ENCODE measurements at places on chromosomes 1 and 21.

DNA sequence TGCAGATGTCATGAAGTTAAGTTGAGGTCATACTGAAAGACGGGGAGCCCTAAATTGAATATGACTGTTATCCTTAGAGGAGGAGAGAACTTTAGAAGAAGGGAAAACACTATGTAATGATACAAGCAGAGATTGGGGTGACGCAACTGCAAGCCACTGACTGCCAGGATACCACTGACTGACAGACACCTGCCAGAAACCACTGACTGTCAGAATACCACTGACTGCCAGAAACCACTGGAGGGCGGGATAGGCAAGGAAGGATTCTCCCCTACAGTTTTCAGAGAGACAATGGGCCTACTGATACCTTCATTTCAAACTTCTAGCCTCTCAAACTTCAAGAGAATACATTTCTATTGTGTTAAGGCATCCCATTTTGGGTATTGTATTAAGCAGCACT is 388.7 kb downstream of the USH2A start:
- no peak for DNase-seq

DNA sequence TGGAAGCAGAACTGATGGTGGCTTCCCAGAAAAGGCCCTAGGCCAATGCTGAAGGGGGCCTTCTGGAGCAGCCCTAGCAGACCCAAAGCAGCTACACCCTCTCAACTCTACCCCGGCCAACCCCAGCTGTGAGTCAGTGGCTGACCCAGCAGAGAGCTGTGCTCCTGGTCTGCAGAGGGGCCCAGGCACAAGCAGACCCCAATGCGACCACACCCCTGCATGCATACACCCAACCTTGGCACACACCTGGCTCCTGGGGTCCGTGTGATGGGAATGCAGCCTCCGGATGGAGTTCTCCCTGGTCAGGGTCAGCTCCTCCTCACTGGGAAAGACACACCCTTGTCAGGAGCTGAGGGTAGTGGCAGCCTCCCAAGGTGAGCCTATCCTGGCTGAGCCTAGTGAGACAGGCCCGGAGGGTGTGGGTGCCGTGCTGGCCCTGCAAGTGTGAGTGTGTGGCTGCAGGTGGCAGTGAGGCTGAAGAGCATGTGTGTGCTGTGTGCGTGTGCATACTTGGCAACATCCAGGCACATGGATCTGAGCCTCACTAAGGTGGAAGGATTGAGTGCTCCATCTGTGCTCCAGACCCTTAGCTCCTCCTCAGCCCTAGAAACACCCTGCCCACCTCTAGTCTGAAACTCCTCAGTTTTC is 3.9 kb upstream of the ARHGAP30 start:
- DNase-seq = no peak

DNA sequence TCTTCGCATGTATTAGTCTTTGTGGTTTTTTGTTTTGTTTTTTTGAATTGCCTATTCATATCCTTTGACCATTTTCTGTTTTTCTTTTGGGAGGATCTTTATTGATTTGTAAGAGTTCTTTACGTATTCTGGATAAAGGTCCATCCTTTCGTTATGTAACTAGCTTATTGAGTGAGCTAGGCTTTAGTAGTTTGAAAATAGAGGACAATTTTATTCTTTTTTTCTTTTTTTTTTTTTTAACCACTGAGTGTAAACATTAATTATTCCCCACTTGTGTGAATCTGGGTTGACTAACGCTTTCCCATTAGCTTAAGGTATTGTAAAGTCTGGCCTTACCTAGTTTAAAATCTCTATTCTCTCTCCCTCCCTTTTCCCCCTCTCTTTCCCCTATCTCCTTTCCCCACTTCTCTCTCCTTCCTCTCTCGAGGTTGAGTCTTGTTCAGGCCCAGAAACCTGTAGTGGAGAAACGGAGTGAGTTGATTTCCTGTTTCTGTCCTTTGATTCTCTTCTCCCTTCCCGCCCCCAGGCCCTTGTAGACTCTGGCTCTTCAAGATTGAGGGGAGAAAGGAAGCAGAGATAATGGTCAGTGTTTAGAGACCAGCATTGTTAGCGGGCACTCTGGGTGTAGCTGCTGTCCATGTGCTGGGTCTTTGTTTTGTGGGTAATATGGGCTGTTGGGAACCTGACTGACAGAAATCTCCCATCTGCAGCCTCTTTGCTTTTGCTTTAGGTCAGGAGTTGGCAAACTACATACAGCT is 1.5 kb downstream of the MORC3 start:
- no peak for DNase-seq

DNA sequence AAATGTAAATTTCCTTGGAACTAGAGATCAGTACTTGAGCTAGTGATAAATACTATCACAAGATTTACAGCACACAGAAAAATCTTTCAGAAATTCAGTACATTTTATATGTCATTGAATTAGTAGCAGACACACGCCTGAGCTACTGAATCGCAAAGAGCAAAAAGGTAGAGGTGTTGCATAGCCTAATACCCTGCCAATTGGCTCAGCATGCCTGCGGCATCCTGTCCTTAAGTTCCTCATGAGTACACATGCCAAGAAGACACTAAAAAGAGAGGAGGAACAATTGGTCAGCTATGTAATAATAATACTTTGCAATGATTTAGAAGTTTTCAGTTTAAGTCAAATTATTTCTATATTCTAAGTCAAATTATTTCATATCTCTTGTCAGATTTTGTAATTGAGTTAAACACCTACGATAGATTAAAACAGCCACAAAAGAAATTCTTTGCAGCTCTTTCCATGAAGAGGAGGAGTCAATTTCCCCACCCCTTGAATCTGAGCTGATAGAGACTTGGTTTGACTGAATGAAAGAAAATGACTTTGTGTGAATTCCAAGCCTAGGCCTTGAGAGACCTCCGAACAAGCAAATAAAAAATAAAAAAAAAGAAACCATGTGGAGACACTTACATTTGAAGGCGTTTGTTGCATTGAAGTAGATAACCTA is 36.2 kb upstream of the PKN2 start:
- no peak for DNase-seq

DNA sequence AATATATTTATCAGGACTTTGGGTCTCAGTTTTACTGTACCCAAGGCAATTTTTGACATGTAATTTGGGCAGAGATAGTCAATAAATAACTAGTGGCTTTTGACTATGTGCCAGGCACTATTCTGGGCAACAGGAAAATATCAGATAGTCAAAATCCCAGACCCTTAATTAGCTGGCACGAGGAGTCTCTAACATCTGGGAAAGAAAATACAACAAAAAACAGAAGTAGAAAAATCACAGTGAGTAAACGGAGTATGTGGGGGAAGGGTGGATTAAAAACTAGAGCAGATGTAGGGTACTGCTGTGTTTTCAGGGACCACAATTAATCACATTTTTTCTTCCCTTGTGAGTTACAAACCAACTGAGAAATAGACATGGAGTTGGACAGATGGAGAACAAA is 217.8 kb downstream of the NCAM2 start:
- DNase-seq = no peak

DNA sequence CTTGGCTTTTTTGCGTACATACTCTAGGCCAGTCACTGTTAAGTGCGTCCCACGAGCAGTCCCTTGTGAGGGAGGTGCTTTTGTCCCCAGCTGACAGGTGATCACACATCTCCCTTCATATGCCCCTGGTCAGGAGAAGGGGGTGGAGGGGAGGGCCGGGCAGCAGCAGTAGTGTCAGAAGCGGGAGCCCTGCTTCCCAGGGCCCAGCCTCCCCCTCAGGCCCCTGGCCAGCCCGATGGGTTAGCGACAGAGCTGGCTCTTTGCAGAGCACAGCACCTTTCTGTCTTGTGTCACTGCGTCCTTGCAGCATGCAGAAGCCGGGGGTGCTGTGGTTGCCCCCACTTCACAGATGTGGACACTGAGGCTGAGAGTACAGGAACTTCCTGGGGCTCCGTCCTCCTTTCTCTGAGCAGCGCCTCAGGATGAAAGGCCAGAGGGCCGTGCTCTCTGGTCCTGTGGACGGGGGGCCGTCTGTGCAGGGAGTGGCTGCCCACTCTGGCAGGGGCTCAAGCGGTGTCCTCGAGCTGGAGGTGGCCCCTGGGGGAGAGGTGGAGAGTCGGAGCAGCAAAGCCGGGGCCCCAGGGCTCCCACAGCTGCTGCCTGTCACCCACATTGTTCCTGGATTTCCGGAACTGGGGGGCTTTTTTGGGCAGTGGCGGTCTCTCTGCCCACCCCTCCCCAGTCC is 5.9 kb downstream of the TMEM201 start:
- no peak for DNase-seq

DNA sequence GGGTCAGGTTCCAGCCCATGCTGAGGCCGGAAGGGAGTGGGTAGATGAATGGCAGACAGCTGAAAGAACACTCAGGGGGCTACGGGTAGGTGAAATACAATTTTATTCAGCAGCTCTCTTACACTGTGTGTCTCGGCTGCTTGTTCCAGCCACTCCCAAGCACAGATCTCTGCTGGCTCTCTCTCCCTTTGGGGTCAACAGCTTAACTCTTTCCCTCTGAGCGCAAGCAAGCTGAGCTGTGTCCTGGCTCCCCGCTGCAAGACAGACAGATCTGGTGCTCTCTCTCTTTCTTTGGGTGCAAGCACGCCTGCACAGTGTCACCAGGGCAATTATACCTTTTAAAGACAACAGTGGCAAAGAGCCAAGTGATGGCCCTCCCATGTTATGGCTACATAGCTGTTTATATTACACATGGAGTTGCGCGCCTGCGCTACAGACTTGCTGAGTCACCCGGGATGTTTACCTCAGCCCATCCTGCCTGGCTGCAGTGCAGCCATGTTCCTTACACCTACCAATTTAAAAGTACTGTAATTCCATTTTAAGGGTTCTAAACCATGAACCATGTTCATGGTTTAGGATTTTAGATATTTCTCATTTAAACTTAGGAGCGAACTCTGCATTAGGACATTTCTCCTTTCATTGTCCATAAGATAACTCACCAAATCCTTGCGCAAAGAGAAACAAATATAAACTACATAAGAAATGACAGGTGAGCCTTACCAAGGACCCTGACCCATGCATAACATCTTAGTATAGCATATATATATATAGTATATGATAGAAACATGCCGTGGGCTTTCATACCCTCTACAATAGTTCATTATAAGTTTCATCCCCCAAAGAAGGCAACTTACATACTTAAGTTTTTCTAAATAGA is 396.5 kb downstream of the SMYD3 start:
- peak; percentile 15 for DNase-seq

- no peak for DNase-seq
These were observed 13.5 kb downstream of the E2F2 start for GRCh38 chr1:23517581-23517980.

DNA sequence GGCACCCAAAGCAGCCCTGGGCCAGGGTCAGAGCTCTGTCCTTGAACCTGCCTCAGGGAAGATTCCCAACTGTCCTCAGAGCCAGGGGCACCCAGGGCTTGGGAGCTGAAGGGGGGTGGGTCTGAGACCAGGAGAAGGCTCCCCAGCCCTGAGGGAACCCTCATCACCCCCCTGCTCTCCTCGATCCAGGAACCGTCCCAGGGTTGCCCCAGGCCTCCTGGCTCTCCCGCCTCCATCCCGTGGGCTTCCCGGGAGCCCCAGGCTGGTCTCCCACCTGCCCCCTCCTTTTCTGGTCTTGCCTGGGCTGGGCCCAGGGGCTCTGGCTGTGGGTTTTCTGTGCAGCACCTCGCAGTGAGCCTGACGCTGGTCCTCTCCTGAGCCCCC is 6.7 kb upstream of the SAMD11 start:
- no peak for DNase-seq

DNA sequence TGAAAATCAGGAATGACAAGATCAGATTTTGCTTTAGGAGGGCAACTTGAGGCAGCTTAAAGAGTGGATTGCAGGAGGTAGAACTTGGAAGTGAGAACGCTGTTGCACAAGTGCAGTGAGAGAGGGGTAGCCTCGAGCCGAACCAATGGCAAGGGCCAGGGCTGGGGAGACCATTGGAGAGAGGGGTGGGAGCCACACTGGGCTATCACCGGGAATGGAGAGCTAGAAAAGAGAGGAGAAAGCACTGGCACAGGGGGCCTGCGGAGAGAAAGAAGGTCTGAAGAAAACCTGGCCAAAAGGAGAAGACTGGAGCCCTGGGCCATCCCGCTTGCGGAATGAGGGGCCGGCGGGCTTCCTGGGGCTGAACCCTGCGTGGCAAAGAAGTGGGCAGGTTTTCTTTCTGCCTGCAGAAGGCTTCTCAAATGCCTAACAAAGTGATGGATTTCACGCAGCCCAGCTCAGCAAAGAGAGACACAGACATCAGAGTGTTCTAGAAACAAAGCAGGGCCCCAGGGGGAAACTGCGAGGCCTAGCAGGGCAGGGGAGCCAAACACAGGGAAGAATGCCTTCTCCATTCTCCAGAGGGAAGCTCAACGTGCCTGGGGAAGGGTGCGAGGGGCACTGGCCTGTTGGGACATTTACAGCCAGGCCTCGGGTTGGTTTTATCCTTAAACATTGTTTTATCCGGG is 1.2 kb upstream of the SLC37A1 start:
- no peak for DNase-seq

DNA sequence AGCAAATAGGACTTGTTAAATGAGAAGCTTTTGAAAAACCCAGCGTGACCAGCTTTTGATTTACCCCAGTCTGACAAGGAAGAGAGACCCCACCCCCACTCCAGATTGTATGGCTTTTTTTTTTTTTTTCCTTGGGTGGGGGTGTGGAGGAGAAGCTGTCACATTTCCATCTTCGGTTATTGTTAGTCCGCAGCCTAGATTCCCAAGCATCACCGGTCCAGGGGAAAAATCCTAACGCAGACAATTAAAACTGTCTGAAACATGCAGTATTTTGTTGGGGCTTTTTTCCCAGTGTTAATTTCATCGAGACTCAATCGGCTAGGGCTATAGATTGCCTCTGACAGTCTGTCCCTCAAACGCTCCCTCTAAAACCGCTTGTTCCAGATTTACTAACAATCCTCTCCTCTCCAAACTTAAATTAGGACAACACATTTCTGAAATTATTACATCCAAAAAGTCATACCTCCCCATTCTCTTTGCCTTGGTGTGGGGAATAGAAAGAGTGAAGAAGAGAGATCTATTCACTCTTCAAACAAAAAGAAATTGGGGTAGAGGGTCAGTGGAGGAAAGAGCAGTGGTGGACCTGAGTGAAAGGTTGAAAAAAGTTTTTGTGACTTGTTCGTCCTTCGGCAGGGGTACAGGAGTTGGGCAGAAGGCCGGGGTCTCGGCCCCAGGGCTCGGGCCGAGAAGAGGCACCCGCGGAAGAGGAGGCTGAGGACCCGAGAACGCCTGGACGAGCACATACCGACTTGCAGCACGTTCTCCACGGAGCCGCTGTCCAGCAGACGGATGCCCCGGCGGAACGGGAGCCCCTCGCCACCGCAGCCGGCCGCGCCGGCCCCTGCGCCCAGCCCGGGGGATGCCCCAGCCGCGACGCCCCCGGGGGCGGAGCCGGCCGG is 1.1 kb downstream of the ZSWIM5 start:
- no peak for DNase-seq

GRCh38 chr1:201025571-201026002 is 2.1 kb upstream of the KIF21B start:
- DNase-seq = no peak

GRCh38 chr1:163275222-163275621 is 46.5 kb upstream of the NUF2 start:
- no peak for DNase-seq

- DNase-seq = no peak
These were observed 283.7 kb downstream of the HLX start for GRCh38 chr1:221162939-221163338.

Data from HFFc6 (cell line).